ENCODE measurements at places on chromosomes 3 and 15.

DNA sequence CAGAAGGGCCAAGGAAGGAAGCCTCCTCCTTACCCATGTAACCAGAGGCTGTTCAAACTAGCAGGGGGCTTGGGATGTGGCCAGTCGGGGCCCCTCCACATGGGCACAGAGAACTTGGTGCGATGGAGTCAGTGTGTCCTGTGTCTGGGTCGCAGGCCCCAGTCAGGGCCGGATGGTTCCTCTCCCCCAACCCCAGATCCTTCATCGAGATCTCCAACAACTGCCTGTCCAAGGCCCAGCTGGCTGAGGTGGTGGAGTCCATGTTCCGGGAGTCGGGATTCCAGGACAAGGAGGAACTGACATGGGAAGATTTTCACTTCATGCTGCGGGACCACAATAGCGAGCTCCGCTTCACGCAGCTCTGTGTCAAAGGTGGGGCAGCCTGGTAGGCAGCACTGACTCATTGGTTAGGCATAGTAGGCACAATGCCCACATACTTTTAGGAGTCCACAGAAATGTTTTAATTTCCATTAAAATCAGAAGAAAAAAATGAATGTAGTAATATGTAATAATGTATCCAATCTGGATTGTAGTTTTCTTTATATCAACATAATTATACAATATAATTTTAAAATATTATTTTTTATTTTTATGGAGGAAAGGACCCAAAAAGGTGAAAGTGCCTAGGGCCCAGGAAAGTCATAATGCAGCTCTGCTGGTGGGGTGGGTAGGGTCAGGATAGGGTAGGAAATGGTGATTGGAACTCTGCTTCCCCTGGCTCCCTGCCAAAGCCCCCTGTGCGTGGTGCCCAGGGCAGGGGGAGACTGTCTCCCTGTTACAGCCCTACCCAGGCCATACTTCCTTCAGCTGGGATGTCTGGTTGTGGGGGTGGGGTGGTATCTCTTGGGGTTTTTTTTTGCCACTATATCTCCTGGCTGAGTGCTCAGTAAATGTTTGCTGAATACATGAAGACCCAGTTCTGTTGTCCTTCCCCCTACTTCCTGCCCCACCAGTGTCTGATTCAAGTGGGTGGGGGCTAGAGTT lies 18.6 kb downstream of the DUOX1 start:
- no peak for DNase-seq

GRCh38 chr15:62089616-62090015 lies 22.8 kb downstream of the C2CD4A start:
- DNase-seq, result no peak

- no peak for DNase-seq
Observed at GRCh38 chr3:149716984-149717383, 35.3 kb downstream of the COMMD2 start.

DNA sequence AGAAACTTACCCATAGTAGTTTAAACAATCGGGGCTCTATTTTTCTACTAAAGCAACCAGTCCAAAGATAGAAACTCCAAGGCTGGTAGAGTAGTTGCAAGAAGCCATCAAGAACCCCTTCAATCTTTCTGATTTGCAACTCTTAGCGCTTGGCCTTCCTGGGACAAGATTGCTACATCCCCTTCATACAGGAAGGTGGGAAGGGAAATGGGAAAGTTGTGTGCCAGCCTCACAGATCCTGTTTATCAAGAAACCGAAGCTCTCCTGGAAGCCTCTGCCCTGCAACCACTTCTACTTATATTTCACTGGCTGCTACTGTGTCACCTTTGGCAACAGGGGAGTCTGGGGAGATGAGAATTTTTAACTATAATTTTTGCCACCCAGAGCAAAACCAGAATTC lies 46.2 kb downstream of the OSBPL10 start:
- no peak for DNase-seq

GRCh38 chr3:14869917-14870782 lies 51.4 kb downstream of the FGD5 start:
- DNase-seq, result no peak

- DNase-seq, result peak; percentile 81
Observed at GRCh38 chr3:187740421-187741399, 4.6 kb downstream of the BCL6 start.
